CD8-positive, alpha-beta memory T cell (primary cell): ENCODE measurements at places on chromosomes 6 and 20.

DNA sequence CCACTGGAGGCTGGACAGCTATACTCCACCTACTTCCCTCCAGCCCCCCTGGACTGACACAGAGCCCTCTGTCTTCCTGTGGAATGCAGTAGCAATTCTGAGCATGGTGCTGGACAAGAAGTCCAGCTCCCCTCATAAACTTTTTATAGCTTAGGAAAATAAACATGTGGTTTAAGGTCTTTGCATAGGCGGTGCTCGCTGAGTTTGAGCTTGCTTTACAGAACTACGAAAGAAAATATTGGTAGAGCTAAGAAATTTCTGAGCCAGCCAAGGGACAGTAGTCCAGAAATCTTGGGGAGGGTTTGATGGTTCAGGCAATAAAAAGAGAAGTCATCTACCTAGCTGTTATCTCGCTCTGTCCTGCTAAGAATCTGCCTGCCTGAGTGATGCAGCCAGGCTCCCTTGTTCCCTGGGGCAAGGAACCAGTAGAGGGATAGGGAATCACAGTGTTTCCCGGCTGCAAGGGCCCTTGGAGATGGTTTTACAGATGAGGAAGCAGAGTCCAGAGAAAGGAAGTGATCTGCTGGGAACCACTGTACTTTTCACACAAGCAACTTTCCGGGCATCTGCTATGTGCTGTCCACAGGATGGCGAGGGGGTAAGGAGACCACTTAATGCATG is 343.4 kb downstream of the CDC5L start:
- no peak for DNase-seq

DNA sequence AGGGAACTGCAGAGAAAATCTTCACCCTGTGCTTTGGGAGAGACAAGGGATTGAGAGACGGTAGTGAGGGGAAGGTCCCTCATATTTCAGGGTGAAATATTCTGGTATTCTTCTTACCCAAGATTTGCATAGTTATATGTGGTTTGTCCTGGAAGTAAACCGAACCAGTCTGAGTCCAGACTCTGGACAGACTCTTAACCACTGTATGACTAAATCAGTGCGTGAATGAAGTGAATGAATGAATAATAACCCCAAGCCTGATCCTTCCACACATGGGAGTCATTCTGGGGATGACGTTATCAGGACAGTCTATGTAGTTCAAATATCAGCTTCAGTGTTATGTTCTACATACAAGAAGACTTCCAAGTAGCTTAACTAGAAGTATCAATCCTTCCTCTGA is 690.7 kb downstream of the KIF16B start:
- no peak for DNase-seq

- DNase-seq, result no peak
These were observed 16.8 kb downstream of the SRSF3 start for GRCh38 chr6:36610956-36611336.

- no peak for DNase-seq
These were observed 22.0 kb upstream of the QKI start for GRCh38 chr6:163392533-163392932.

GRCh38 chr6:138099832-138100231 is 7.4 kb downstream of the PERP start:
- DNase-seq, result no peak

- no peak for DNase-seq
These were observed 43.3 kb upstream of the IRF4 start for GRCh38 chr6:347951-348859.

GRCh38 chr6:108321253-108321747 is 26.4 kb downstream of the AFG1L start:
- DNase-seq, result no peak

DNA sequence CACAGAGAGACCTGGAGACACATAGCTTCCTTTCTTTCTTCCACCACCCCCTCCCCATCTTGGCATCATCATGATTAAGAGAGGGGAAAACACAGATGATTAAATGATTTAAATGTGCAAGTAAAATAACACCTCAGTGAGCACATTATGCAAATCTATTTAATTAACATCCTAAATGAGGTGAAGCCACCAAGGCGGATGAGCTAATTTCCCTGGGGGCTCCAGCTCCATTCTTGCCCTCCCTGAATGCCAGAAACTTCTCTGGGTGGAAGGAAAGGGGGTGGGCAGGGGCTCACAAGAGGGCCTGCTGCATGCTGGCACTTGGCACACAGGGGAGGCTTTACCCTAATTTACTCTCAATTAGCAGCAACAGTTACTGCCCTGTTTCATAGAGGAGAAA is 32.5 kb upstream of the TGM2 start:
- no peak for DNase-seq

DNA sequence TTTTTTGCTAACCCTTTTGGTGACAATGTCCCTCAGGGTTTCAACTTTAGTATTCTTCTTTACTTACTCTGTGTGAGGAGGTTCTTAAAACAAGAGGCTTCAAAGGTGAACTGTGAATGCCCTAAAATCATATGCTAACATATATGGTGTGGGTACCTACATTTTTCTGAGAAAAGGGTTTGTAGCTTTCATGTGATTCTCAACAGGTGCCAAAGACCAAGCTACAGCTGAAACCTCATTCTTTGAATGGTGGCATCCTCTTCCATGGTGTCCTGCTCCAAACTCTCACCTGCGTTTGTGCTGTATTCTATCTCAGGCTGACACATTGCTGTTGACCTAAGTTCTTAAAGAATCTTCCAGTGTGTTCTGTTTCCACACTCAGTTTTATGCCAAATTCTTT is 177.3 kb downstream of the PRL start:
- no peak for DNase-seq

DNA sequence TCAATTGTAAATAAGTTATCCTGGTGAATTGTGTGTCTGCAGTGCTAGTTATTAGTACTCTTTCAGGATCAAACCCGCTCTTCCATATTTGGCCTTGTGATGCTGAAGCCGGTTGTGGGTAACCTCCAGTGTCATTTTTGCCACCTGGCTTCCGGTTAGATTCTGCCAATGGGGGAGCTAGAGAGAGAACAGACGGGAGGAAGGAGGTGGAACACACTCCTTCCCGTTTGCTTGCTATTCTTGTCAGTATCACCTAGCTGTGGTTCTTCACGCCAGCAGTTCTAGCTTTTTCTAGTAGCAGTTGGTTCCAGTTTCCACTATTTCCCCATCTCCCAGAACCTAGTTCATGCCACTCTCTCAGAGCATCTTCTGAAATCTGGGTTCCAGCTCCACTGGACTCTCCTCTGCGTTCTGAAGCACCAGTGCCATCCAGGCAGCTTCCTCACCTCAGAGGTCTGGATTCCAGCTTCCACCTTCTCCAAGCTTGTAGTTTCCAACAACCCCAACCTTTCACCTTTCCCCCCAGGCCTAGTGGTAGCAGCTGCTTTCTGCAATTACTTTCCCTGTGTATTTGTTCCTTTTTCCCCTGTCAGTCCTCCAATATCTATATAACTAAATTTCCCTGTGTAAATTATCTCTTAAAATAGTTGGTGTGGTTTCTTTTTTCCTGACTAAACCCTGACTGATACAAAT is 46.9 kb upstream of the LOC128125822 start:
- no peak for DNase-seq

- no peak for DNase-seq
These were observed 920.0 kb downstream of the TFAP2A start for GRCh38 chr6:9494864-9495263.

GRCh38 chr6:163487606-163488005 is 73.1 kb downstream of the QKI start:
- no peak for DNase-seq

DNA sequence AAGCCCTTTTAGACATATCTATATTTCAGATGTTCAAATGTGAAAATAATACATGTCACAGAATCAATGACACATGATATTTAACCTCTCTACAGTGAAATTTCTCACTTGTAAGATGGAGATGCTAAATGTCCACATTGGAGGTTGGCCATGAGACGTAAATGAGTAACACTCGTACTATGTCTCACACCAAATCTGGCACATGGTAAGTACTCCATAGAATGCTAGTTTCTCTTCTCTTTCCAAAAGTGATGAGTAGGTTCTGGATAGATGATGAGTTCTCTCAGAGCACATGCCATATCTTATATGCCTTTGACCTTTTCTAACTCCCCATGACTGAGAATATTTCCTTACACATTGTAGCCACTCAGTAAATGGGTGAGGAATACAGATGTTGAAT is 17.7 kb downstream of the GFOD1 start:
- DNase-seq, result no peak

DNA sequence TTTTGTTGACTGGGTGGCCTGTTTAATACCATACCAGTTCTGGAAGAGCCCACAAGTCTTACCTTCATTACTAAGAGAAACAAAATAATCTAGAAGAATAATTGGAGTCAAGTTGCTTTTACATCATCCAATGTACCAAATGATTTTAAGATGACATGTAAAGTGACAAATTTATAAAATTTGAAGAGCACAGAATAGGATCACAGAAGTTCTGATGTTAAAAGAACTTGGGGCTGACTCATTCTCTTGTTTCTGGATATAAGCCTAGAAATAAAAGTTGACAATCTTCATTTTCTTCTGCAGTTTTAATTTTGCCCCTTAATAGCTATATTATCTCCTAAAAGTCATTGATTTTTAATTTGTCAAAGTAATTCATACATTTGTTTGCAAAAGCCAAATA is 317.5 kb upstream of the MARCKS start:
- DNase-seq, result no peak
